ENCODE measurements at places on chromosomes 16 and 17.
A peak's percentile ranks its signal among the peaks of the same experiment; 100 is the strongest.

DNA sequence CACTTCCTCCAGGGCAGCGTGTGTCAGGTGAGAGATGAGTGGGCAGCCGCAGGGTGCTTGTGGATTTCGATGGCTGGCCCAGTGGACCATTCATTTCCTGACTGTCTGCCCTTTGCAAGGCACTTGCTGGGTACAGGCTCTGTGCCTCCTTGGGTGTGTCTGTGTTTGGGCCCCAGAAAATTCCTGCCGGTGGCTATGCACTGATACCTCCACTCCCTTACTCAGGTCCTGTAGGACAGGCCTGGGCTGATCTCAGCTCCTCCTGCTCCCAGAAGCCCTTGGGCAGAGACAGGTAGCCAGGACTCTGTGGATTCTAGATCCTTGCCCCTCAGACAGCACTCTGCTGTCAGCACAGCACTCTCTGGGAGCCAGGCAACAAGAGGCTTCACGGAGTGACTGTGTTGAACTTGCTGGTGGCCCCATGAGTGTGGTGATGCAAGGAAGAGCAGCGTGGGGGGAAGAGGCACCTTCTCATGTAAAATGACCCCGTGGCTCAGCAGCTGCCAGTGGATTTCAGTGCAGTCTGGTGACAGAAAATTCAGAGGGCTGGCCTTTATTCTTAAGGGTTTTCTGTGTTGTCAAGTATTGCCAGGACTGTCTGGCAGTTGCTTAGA is 29.0 kb downstream of the PGS1 start:
- no peak for DNase-seq

DNA sequence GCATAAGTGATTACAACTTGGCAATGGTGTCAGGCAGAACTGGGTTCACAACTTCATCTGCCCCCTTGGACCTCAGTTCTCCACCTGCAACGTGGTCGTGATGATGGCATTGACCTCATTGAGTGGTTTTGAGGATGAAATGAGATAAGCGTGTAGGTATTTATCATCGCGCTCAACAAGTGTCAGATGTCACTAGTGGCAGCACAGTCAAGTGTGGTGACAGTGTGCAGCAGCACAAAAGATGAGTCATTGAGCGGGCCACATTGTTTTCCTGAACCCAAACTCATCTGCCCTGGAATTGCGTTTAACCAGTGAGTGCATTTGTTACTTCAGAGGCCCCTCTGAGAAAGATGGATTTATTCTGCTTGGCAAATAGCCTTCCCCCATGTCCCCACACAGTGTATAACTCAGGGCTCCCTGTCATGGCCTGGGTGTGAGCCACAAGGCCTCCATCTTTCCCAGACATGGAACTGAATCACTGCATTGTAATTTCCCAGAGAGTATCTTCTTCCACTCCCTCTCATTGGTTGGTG is 20.9 kb downstream of the IRX3 start:
- DNase-seq: no peak

DNA sequence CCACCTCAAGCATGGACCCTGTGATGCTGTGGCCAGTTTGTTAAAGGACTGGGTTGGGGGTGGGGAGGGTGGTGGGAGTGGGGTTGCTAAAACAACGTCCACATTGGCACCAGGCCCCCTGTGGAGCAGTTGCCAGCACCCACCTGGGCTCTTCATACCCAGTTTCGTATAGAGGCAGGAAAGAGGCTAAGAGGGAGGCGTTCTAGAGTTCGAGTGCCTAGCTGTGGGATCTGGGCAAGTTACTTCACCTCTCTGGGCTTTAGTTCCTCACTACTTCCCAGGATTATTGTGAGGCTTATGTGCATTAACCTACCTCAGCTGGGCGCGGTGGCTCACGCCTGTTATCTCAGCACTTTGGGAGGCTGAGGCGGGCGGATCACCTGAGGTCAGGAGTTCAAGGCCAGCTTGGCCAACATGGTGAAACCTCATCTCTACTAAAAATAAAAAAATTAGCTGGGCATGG is 1.4 kb downstream of the MFAP4 start:
- DNase-seq: no peak

GRCh38 chr16:81830845-81831540 is 51.9 kb downstream of the PLCG2 start:
- DNase-seq: no peak

GRCh38 chr17:58308173-58308984 is 20.2 kb downstream of the TSPOAP1 start:
- no peak for DNase-seq

- peak; percentile 36 for DNase-seq
These were observed 1.1 kb downstream of the ZCCHC14 start for GRCh38 chr16:87491522-87492290.

- no peak for DNase-seq
These were observed 8.8 kb downstream of the CMTM2 start for GRCh38 chr16:66587881-66588600.

GRCh38 chr16:50338371-50339231 is 30.2 kb downstream of the BRD7 start:
- DNase-seq: no peak

DNA sequence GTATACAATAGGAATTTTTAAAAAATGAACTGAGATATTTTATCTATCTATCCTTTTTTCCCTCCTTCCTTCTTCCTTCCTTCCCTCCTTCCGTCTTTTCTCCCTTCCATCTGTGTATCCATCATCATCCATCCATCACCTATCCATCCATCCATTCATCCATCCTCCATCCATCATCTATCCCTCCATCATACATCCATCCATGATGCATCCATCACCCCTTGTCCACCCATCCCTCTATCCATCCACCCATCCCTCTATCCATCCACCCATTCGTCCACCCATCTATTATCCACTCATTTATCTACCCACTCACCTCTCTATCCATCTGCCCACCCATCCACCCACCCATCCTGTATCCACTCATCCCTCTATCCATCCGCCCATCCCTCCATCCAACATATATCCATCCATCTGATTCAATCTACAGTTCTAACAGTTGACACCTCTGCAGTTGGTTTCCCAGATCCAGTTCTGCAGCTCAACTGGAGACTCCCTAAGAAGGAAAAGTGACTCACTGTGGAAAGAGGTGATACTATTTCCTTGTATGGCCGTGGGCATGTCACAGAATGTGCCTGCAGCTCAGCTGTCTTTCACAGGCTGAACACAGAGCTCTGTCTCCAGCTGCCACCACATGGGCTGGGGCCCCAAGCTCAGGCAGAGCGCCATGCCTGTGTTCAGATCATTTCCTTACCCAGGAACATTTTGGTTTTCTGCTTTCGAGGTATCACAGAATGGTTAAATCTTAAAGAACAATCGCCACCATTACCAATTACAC is 130.8 kb downstream of the XYLT1 start:
- no peak for DNase-seq

- DNase-seq: peak; percentile 55
These were observed 5.8 kb upstream of the RFFL start for GRCh38 chr17:35069311-35069710.

DNA sequence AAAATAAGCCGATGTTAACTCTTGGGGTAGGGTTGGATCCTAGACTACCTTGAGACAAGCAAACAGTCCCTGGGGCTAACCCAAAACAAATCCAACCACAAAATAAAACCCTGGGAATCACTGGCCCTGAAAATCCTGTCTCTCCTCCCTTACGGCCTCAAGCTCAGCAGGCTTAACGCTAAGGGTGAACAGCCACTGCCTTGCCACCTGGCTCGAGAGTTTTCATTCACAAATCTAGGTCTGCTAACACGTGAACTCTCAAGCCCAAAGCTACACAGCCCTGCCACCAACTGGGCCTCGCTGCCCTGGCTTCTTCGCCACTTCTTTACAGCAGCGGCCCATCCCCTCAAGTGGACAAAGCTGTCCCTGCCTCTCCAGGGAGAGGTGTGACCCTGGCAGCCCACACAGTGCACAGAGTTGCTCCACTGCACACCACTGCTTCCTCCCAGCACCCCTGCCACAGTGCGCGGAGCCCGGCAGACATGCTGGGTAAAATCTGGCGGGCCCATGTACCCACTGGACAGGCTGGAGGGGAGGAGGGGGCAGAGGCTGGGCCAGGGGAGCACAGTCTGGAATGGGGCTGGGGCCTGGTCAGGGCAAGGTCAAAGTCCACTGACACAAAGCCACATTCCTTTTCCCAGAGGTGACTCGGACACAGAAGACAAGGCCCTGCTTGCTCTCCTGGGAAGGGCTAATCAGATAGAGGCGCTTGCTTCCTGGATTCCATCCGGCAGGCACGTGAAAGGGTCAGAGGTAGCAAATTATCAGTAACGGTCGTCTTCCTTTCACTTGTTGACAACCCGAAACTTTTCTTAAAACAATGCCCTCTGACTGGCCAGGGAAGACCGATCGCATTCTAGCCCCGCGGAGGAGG is 996 bp downstream of the PCYT2 start:
- DNase-seq: no peak

DNA sequence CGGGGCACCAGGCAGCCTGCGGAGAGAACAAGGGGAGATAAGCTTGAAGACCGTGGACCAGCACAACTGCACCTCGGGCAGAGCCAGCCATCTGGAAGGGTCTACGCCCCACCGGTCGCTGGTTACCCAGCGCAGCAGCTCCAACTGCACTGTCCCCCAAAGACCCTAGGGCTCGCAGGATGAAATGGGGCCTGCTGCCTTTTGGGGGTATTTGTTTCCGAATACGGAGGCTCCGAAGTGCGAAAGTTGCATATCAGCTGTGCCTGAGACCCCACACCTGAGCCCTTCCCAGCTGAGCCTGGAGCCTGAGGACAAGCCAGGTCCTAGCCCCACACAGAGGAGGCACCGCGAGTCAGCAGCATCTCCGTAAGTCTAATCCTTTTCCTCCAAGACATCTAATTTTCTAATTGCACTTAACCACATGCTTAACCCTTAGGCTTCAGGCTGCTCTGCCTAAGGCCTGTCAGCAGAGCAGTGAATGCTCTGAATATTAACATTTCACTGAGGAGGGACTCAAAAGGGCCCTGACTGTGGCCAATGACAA is 4.0 kb downstream of the KIFC3 start:
- DNase-seq: no peak

DNA sequence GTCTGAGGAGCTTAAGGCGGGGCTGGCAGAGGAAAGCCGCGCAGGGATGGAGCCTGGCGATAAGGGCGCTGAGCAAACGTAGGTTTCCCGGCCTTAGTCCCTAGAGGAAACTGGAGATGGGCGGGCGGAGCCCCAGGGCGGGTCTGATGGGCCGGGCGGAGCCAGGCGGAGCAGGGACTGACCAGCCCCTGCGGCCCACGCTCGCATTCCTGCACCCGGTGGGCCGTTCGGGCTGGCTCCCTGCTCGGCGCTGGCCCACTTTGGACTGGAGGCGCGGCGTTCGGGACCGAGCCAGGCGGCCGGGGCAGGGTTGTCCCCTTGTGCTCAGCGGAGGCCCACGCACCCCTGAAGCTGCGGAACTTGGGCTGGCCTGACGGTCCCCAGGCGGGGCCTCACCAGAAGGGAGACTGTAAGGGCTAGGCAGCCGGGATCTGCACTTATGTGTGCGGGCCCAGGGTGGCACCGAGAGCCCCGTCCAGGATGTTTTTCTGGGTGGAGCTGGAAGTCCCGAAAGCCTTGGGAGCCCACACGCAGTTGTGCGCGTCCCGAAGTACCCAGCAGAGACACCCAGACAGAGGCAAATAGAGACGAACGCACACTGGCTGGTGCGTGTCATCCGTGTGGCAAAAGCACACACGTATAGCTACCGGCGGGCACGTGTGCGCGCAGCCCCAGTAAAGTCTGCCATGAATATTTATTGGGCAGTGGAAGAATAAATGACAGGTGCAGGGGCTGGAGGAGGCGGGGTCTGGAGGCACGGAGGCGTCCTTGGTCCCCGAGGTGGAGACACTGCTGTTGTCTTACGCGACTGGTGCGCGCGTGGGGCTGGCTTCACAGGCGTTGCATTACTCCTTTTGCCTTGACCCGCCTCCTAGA is 1.4 kb downstream of the PYDC1 start:
- DNase-seq: peak; percentile 51

GRCh38 chr16:70430667-70431536 is 8.0 kb downstream of the ST3GAL2 start:
- DNase-seq: no peak

DNA sequence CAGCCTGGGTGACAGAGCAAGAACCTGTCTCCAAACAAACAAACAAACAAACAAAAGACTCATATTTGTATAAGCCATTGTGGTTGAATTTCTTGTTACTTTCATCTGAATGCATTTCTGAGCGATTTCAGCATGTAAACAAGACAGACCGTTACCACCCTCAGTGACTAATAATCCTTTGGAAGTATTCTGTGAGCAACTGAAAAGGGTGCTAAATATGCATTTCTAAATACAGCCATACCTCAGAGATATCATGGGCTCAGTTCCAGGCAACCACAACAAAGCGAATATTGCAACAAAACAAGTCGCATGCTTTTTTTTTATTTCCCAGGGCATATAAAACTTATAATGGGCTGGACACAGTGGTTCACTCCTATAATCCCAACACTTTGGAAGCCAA is 109.0 kb downstream of the USP31 start:
- no peak for DNase-seq

GRCh38 chr16:3029491-3030221 is 5.8 kb downstream of the THOC6 start:
- DNase-seq: no peak

DNA sequence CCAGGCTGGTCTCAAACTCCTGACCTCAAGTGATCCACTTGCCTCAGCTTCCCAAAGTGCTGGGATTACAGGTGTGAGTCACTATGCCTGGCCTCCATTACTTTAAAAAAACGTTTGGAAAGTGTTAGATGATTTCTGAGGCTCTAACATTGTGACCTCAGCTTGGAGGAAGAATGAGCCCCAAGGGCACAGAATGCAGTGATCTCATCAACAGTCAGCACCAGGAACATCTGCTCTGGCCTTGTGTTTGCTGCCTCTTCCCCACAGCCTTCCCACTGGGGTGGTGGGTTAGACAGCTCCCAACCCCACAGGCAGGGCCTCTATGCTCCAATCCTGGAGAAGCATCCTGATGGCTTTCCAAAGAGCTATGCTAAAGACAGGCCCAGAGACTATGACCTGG is 37.7 kb upstream of the SREBF1 start:
- peak; percentile 56 for DNase-seq

GRCh38 chr16:50151322-50151721 is 1.8 kb upstream of the TENT4B start:
- DNase-seq: no peak

- no peak for DNase-seq
These were observed 983 bp downstream of the VAT1L start for GRCh38 chr16:77789085-77790008.

- peak; percentile 77 for DNase-seq
These were observed 53.9 kb upstream of the NETO2 start for GRCh38 chr16:47197536-47198179.

- peak; percentile 98 for DNase-seq
These were observed 2.4 kb downstream of the NAGS start for GRCh38 chr17:44006598-44007345.

- no peak for DNase-seq
These were observed 6.4 kb downstream of the CD300LB start for GRCh38 chr17:74524653-74525464.

- peak; percentile 77 for DNase-seq
These were observed at the start of gene CNTNAP1 for GRCh38 chr17:42681976-42682721. Gene CNTNAP1, plus strand, starts transcription at chr17:42682531. Its CDS starts 299 bp downstream, at chr17:42682830.

- DNase-seq: no peak
These were observed 455.2 kb upstream of the DYNLRB2 start for GRCh38 chr16:80085606-80086005.

- no peak for DNase-seq
These were observed 70.6 kb downstream of the KATNIP start for GRCh38 chr16:27620541-27620940.
